CD4-positive, alpha-beta T cell treated with Interferon alpha-2 for 1 hour (primary cell): ENCODE measurements at places on chromosomes 12 and 14.

DNA sequence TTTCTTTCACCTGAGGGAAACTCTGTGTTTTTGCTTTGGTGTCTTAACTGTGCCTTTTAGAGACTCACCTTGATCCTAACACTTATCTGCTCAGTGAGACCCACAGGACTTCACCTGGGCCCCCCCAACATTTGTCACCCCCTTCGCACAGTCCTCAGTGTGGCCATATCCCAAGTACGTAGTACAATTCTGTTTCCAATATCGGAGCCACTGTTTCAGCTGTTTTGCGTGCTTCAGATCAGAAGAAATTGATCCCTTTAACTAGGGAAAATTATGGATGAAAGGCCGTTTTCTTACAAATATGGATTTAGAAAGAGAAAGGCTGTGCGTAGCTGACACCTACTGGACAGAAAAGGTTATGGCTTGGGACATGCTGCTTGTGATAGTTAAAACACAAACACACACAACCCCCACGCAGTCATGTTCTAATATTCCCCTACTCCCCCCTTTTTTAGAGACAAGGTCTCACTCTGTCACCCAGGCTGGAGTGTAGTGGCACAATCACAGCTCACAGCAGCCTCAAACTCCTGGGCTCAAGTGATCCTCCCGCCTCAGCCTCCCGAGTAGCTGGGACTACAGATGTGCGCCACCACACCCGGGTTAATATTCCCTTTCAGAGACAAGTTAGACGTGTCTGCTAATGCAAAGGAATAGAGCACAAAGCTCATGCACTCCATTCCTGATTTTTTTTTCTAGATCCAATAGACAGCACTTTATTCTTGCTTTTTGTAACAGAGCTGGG lies 3.6 kb upstream of the SLC7A8 start:
- peak; percentile 27 for DNase-seq

GRCh38 chr14:22668417-22668816 lies 24.3 kb upstream of the OR6J1 start:
- no peak for DNase-seq

DNA sequence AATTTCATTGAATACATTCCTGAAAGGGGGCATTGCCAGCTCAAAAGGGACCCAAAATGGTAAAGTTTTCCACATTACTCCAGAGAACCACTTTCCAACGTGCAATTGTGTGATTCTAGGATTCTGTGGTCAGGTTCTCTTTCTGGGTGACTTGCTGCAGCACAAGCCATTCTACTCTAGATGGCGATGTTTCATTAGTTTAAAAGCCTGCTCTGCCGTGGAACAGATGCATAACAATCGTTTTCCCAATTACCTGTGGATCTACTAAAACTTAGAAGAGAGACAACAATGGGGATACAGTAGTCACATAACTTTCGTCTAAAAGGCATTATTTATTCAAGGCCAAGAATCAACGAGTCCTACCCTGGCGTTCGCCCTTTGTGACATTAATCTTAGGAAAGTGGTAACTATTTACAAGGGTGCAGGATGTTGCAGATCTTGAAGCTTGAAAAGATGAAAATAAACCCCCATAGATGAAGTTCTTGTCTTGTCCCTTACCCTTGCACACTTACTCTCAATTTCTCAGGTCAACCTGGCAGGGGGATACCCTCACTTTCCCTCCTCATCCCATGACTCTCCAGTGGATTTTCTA lies 400.9 kb downstream of the SNAPC1 start:
- peak; percentile 25 for DNase-seq

- no peak for DNase-seq
These were observed 207.8 kb downstream of the DPF3 start for GRCh38 chr14:72686101-72686500.

GRCh38 chr14:93742761-93743160 lies 45.5 kb downstream of the PRIMA1 start:
- no peak for DNase-seq

DNA sequence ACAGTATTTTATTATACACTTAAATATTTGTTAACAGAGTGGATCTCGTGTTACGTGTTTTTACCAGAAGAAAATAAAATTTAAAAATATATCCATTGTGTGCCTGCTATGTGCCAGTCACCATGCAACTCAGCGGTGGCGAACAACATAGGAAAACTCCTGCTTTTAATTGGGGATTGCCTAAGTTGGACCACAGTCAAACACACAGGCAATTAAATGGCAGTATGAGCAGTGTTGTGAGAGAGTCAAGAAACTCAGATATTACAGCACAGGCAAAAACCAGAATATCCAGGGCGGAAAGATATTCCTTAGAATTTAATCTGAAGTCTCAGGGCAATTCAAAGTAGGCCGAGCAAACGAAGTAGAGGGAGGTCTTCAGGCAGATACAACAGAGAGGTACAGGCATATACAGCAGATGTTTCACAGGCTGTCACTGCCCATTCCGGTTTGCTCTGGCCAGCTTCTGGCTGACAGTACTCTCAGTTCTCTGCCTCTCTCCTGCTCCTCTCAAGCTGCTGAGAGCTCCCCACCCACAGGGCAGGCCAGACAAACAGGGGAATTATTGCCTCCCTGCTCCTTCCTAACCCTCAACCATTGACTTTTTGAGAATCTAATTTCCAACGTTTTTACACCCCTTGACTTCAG lies 540.2 kb upstream of the TMEM132C start:
- no peak for DNase-seq

DNA sequence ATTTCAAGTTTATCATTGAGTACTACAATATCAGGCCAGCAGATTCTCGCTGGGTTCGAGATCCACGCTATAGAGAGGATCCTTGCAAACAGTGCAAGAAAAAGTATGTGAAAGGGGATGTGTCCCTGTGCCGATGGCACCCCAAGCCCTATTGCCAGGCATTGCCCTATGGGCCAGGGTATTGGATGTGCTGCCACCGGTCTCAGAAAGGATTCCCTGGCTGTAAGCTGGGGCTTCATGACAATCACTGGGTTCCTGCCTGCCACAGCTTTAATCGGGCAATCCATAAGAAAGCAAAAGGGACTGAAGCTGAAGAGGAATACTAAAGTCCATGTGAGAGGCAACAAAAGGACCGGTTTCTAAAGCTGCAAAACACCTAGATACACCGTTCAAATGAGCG lies 59.4 kb downstream of the ATG14 start:
- no peak for DNase-seq
